ENCODE measurements at places on chromosomes 3 and 15. TPM values are rescaled to one million over a fixed set of nuclear protein-coding genes. Genes with fewer than 3 reads are reported as not detected.

The RYR3 gene
- total RNA-seq: not detected

- no peak for DNase-seq
- H3K4me1 ChIP-seq: peaks cover 72% of the 10 kb centered on the region
- H3K27ac ChIP-seq: no peak overlapping the region
- peak overlapping the region; percentile 8 for H3K4me3 ChIP-seq
- no peaks in the 10 kb centered on the region for H3K36me3 ChIP-seq
These were observed 9.4 kb downstream of the CTNNB1 start for GRCh38 chr3:41208507-41209220.

DNA sequence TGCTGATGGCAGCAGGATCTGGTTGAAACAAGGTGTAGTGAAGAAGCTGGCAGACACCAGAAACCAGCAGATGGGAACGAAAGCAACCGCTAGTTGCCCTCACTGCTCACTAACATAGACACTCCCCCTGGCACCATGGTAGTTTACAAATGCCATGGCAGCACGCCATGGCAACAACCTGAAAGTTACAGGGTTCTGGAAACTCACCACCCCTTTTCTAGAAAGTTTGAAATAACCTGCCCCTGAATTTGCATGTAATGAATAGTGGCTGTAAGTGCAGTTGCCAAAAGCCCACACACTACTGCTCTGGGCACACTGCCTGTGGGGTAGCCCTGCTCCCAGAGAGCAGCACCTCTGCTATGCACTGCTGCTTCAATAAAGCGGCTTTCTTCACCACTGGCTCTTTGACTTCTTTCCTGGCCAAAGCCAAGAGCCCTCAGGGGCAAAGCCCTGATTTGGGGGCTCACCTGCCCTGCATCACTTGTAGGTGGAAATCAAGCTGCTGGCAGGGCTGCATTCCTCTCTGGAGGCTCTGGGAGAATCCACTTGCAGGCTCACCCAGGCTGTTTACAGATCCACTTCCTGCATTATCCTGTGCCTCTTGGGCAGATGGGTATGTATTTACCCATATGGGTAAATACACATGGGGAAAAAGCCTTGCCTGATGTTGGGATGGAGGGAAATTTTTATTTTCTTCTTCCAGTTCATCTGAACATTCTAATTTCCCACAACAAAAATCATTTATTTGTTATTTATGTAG lies 2.0 kb upstream of the GP9 start:
- H3K27me3 ChIP-seq: no peaks in the 10 kb centered on the region
- no peak overlapping the region for H3K27ac ChIP-seq
- DNase-seq: no peak
- peaks cover 15% of the 10 kb centered on the region for H3K4me1 ChIP-seq

DNA sequence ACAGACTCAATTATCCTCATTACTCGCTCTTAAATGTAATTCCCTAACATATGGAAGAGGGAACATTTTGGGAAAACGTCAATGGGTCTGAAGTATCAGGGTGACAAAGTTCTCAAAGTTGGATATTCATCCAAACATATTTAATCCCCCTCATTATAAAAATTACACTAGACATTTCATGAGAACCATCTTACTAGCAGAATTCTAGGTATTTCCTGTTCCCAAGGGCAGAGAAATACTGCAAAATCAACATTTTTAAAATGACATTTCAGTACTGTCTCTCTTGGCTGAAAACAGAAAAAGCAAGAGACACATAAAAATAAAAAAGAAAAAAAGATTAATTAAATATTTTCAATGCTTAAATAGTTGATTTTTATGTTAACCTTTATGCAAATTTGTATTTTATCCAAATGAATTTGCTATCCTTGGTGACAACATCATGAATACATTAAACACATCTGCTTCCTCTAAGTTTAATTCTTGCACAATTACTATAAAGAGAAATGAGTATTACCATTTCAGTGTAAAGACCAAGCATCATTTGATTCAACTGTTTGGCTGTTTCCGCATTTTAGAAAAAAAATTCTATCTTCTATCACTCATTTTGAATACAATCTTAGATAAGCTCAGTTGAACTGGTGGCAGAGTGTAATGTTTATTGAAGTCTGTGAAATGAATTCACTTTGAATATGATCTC lies 114.8 kb upstream of the COL8A1 start:
- no peak overlapping the region for H3K27ac ChIP-seq
- H3K27me3 ChIP-seq: no peaks in the 10 kb centered on the region
- no peak for DNase-seq
- no peaks in the 10 kb centered on the region for H3K4me1 ChIP-seq
- no peak overlapping the region for H3K4me3 ChIP-seq
- no peaks in the 10 kb centered on the region for H3K36me3 ChIP-seq

GRCh38 chr3:177618873-177619733 lies 421.8 kb upstream of the TBL1XR1 start:
- H3K4me3 ChIP-seq: no peak overlapping the region
- no peaks in the 10 kb centered on the region for H3K36me3 ChIP-seq
- no peak overlapping the region for H3K27ac ChIP-seq
- no peaks in the 10 kb centered on the region for H3K27me3 ChIP-seq

GRCh38 chr3:132457286-132457685 lies 40.0 kb downstream of the DNAJC13 start:
- H3K4me3 ChIP-seq: no peak overlapping the region
- no peaks in the 10 kb centered on the region for H3K4me1 ChIP-seq
- peaks cover 27% of the 10 kb centered on the region for H3K36me3 ChIP-seq
- H3K27ac ChIP-seq: no peak overlapping the region
- no peaks in the 10 kb centered on the region for H3K27me3 ChIP-seq
- DNase-seq: no peak

DNA sequence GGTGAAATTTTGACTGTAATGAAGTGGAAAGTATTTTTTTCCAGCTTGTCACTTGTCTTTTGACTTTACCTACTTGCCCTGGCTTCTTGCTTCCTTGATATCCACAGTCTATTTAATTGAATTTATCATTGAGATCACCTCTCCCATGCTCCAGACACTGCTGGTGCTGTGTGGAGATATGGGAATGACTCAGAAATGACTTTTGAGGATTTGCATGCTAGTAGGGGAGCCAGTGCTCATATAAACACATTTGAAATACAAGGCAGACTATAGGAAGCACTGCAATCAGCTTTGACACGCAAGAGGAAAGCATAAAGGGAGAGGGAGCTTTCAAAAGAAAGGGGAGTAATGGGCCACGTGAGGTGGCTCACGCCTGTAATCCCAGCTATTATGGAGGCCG lies 7.3 kb upstream of the TRPM1 start:
- H3K36me3 ChIP-seq: no peaks in the 10 kb centered on the region
- H3K4me3 ChIP-seq: no peak overlapping the region
- H3K27ac ChIP-seq: no peak overlapping the region
- no peak for DNase-seq
- H3K27me3 ChIP-seq: no peaks in the 10 kb centered on the region

Measured in natural killer cell treated with Interleukin-12 subunit alpha and Interleukin-12 subunit beta and Interleukin-15 and Interleukin-18, amount 100 ng/mL, for 72 hours (primary cell).